ENCODE measurements at places on chromosomes 13 and 19.

DNA sequence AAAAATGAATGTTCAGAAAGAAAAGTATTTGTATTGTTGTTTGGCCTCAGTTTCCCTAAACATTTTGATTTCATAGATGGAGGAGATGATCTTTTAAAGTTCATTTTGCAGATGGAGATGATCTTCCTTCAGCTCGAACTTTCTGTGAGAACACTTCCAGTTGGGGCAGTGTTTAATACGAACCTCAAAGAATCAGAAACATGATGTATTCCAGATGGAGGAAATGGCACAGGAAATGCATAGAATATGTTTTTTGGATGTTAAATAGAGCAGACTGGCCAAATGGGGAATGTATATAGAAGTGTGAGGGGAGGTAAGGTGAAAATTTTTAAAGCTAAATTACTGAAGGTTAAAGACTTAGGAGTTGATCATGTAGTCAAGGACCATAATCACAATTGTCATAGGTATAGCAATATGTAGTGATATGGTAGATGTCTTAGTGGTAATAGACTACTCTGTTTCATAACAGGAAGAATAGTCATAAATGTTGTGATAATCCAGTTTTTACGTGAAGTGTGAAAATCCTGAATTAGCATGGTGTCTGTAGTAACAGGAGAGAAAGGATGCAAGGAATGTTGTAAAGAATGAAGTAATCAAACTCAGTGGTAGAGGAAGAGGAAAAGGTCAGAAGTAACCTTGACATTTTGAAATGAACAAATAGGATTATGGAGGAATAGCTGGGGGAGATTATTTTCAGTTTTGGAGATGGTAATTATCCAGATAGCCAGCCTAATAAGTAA is 5.1 kb downstream of the RAP2A start:
- no peak for DNase-seq

- no peak for DNase-seq
Observed at GRCh38 chr13:102699504-102699903, 4.7 kb upstream of the METTL21C start.

DNA sequence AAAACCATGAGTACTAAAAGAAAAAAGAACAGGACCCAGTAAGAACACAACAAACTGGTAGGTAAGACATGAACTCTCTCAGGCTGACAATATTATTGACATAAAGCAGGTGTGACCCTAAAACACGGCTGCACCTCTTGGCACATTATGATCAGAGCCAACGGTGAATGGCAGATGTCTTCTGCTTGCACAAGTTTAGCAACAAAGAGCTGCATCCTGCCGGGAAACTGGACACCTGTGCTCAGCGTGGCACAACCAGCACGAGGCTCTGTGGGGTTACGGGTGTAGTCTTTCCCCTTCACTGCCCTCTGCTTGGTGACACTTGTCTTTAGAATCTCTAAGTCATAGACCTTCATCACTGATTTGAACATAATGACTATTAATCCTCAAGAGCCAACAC is 97.9 kb downstream of the DOCK9 start:
- DNase-seq, result no peak

DNA sequence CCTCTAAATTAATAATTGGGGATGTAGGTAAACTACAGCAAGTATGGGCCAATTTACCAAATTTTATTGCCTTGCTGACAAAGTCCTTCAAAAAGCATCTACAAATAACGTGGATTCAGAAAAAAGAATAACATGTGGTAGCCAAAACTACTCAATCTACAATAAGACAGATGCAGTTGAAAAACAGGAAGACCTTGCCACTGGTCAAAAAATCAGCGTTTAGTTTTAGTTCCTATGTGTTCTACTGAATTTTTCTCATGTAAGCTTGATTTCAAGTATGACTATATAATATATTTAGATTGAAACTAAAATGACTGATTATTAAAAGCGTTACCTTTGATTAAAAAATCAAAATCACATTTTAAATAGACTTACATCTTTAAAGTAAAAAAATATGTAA is 1317.6 kb downstream of the PCDH9 start:
- no peak for DNase-seq

DNA sequence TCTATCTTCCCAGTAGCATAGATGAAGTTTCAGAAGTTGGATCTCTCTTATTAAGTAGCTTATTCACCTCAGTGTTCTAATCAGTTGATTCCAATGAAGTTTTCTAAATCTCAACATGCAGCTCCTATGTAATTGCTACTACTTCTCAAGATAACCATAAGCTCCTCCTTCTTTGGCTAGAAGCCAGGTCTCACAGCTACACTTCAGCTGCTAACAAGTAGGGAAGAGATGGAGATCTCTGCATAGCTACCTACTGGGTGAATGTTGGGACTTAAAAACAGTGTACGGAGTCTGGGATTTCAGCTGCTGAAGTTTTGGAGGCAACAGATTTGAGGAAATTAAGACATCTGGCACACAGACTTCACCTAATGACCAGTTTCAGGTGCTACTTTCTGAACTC is 661.0 kb downstream of the SLITRK1 start:
- DNase-seq, result no peak

DNA sequence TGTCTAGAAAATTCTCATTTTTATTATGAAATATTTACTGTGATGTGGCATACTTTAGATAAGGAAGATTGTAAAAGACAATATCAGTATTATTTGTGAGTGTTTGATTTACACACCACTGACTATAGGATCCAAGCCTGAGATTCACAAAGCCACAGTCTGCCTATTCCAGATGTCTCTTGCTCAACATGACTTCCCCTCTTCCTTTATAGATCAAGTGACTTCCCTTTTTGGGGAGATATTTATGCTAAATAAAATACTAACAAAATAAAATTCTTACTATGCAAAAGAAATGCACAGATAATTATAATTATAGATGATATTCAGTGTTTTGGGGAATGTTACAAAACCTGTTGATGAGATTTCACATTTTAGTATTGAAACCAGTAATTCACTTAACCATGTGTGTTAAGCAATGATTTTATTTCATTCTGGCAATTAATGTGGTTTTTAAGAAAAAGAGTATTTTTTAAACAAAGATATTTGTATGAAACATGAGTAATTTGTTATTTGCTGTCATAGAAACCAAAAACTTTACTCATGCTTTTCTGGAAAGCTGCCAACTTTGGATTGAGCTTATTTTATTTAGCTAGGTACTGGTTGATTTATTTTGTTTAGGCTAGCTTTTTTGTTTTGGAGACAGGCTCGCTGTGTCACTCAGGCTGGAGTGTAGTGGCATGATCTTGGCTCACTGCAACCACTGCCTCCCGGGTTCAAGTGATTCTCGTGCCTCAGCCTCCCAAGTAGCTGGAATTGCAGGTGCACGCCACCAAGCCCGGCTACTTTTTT is 13.7 kb upstream of the GPR183 start:
- DNase-seq, result no peak

- no peak for DNase-seq
Observed at GRCh38 chr13:25902891-25903341, 148.9 kb downstream of the SHISA2 start.

DNA sequence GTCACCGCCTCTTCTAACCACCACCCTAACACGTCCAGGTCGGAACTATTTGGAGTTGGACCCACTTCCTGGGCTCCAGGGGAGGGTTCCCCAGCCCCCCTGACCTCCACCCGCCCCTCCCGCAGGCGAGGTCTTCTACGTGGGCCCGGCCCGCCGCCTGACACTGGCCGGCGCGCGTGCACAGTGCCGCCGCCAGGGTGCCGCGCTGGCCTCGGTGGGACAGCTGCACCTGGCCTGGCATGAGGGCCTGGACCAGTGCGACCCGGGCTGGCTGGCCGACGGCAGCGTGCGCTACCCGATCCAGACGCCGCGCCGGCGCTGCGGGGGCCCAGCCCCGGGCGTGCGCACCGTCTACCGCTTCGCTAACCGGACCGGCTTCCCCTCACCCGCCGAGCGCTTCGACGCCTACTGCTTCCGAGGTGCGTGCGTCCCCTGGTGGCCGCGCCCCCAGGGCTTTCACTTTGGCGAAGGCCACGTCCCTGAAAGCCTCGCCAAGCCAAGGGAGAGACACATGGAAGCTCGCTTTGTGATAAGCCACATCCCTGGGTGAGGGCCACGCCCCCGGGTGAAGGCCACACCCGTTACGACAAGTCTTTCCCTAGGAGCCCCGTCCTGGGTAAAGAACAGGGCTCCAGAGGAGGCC is 13.2 kb downstream of the NCAN start:
- peak; percentile 33 for DNase-seq

- DNase-seq, result no peak
Observed at GRCh38 chr13:112890316-112891145, 78.5 kb upstream of the MCF2L start.

GRCh38 chr19:39162441-39163043 is 34.2 kb upstream of the NCCRP1 start:
- no peak for DNase-seq

DNA sequence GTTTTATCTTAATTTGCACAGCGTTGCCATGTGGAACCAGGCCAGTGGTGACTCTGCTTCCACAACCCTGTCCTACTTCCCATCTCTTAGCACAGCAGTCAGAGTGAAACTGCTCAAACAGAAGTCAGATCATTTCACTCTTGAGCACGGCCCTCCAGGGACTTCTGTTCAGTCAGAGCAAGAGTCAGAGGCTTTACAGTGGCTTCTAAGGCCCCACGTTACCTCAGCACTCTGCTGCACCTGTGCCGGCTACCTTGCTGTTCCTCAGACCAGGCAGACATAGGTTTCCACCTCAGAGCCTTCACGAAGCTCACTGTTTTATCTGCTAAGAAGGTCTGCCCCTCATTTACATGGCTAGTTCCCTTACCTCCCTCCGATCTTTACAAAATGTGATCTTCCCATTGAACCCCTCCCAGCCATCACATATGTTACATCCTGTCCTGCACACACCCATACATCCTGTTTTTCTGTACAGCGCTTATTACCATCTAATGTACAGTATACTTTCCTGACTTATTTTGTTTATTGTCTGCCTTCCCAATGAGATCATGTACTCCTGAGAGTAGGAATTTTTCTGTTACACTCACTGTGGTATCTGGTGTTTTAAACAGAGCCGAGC is 41.6 kb downstream of the TM9SF2 start:
- DNase-seq, result no peak

GRCh38 chr13:25232937-25233515 is 54.3 kb downstream of the MTMR6 start:
- DNase-seq, result no peak

GRCh38 chr19:30516111-30516510 is 143.9 kb downstream of the ZNF536 start:
- DNase-seq, result no peak

DNA sequence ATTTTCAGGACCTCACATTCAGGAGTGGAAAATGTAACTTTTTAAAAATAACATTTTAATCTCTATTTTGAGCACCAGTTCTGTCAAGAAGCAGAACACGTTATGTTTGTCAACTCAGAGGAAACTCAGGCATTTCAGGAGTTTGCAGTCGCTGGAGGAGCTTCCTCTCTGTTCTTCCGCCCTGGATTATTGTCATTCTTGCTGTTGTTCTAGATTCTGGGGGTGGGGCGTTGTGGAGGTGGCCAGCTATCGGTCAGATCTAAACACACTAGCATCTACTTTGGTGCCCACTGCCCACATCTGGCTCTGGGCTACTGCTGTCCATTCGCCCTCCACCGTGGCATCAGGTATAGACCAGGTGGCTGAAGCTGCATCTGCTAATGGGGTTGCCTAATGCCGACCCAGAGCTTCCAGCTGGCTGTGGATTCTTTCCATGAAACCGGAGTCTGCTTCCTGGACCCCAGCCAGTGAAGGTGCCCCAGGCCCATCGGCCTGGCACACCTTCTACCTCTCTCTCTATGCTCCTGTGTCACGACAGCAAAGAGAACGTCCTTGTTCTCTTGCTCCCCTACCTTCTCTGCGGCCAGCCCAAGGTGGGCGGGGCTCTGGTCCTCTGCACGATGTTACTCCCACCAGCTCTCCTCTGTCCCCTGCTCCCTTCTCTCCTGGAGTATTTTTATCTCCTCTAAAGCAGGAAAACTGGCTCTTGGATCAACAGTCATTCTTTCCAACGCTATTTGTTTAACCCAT is 36.7 kb upstream of the DGKH start:
- DNase-seq, result no peak

- no peak for DNase-seq
Observed at GRCh38 chr13:110600980-110601379, 14.4 kb upstream of the NAXD start.

DNA sequence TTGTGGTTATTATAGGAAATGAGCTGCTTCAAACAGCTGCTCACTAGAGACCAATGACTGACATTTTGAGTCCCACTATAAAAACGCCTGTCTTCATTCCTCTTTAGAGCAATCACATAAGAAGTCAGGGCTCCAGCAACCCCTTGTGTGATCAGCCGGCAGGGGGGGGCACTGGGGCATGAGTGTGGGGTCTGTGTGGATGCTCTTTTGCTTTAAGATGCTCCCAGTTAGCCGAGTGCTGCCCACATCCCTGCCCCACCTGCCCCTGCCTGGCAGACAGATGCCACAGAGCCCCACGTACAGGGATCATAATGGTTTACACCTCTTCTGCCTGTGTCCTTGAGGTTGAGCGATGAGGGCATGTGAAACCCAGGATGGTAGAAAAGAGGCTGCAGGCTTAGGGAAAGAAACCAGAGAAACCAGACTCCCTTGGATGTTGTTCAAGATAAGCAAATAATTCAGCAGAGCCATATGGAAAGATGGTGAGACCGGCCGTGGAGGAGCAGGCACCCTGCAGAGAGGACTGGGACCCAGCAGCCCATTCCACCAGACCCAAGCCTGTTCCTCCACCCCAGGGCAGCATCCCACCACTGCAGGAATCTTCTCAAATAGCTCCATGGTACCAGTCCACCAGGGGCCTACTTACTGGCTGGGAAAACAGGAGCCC is 55.4 kb downstream of the CHST8 start:
- DNase-seq, result no peak

DNA sequence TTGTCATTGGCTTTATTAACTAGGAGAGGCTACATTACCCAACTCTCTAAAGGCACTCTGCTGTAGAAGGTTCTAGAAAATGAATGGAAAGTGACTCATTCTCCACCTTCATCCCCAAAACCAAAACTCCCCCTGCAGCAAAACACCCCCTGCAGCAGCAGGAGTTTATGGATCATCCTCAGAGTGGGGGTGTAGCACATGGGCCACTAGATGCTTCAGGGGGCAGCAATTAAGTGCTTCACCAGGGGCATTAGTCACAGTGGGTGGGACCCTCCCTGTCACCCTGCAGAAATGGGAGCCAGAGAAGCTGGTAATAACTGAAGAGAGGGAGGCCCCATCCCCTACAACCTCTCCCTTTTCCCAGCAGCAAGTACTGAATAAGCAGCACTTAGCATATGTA is 64.5 kb upstream of the MED4 start:
- DNase-seq, result no peak

DNA sequence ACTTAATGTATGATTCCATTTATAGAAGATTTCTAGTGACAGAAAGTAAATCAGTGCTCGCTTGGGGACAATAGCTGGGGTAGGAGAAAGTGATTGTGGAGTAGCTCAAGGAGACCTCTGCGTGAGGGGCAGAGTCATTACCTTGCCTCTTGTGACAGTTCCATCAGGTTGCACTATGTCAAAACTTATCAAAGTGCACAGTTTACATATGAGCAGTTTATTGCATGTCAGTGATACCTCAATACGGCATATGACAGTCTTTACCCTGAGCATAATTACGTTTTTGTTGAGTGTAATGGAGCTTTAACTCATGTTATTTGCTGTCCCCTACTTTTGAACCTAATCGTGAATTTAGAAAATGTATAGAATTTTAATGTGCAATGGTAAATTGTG is 15.0 kb downstream of the ARHGEF7 start:
- no peak for DNase-seq
